ENCODE measurements at places on chromosomes 5 and 9. TPM values are rescaled to one million over a fixed set of nuclear protein-coding genes. Genes with fewer than 3 reads are reported as not detected.

DNA sequence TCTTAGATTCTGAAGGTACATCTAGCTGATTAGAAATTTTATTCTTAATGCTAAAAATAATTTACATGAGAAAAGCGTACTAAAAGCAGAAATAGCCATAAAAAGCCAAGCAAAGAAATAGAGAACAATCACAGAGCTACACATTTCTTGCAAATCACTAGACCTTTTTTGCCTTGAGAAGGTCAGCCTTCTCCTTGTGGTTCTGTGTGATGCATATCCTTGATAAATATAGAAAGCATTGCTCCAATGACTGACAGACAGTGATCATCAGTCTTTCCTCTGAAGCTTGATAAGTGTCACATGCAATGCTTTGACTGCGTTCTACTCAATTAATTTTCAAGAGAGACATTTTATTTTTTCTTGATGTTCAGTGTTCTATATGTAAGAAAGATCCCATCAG, 226.9 kb downstream of the CEMIP2 start:
- no peak for DNase-seq

DNA sequence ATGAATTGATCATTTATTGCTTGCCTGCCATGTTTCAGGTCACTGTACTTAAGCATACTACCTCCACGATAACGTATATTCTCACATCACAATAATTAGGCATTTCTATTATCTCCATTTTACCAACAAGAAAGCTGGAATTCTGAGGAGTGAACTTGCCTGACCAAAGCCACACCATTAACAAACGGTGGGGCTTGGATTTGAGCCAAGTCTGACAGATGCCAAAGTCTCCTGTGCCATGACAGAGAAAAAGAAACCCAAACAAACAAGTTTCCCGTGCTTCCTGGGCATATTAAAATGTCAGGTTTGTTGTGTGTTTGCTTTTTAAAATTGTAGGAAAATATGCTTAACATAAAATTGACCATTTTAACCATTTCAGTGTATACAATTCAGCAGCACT, 40.8 kb upstream of the KCNV2 start:
- DNase-seq = no peak

GRCh38 chr9:117335837-117336433, 78.9 kb downstream of the ASTN2 start:
- no peak for DNase-seq

- no peak for DNase-seq
Observed at GRCh38 chr5:173488144-173488543, 128.3 kb downstream of the BOD1 start.

DNA sequence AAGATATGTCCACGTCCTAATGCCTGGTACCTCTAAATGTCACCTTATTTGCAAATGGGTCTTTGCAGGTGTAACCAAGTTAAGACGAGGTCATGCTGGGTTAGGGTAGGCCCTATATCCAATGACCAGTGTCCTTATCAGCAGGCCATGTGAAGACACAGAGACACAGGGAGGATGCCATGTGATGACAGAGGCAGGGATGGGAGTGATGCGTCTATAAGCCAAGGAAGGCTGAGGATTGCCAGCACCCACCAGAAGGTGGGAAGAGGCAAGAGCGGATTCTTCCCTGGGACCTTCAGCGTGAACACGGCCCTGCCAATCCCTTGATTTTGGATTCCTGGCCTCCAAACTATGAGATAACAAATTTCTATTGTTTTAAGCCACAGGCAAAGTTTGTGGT, 123.4 kb upstream of the CXCL14 start:
- DNase-seq = no peak

DNA sequence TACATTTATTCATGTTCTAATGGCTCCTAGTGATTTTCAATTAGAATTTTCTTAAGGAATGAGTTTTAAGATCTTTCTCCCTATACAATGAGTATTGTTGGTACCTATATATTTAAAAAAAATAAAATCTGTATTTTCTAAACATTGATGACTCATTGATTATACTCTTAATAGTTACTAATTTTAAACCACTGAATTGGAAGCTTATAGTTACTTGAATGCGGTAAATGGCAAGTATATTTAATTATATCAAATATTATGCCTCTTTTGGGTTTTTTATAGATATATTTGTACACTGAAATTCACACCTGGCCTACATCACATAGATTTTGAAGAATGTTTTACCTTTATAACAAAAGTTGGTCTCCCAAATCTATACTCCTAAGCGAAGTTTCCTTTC, 38.9 kb upstream of the ALDH1A1 start:
- no peak for DNase-seq

DNA sequence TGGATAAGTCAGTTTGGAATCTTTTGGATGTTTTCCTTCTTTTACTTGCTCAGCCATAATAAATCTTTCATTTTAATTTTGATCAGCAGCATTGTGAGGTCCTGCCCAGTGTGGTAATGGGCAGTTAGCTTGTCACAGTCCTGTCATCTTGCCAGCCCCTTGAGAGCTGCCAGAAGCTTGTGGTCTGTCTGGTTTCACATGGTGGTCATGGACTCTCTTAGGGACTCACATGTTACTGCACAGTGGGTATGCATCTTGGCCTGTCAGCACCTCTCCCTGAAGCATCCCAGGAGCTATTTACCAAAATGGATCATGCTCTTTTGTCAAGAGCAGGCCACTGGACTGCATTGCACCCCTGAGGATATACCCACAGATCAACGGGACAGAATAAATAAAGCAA, 60.3 kb downstream of the DAPK1 start:
- DNase-seq = no peak

DNA sequence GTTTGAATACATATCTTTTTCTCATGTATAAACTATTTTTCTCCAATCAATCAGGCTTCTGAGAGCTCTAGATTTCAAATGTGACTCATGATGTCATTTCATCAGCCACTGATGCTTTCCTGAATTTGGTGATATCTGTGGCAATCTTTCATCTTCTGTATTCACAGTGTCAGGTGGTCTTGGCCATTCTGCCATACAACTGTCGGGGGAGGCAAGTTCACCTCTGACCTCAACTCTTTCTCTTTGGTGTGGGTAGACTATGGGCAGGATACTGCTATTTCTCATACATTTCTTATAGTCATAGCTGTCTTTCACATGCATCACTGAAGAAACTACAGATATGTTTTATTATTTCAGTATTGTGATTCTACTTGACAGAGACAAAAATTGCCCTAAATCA, 414.1 kb upstream of the MEF2C start:
- DNase-seq = no peak

Gene AIF1L
- total RNA-seq = not detected

Gene LCN2
- total RNA-seq = not detected
